ENCODE measurements at places on chromosomes 2 and 18.

DNA sequence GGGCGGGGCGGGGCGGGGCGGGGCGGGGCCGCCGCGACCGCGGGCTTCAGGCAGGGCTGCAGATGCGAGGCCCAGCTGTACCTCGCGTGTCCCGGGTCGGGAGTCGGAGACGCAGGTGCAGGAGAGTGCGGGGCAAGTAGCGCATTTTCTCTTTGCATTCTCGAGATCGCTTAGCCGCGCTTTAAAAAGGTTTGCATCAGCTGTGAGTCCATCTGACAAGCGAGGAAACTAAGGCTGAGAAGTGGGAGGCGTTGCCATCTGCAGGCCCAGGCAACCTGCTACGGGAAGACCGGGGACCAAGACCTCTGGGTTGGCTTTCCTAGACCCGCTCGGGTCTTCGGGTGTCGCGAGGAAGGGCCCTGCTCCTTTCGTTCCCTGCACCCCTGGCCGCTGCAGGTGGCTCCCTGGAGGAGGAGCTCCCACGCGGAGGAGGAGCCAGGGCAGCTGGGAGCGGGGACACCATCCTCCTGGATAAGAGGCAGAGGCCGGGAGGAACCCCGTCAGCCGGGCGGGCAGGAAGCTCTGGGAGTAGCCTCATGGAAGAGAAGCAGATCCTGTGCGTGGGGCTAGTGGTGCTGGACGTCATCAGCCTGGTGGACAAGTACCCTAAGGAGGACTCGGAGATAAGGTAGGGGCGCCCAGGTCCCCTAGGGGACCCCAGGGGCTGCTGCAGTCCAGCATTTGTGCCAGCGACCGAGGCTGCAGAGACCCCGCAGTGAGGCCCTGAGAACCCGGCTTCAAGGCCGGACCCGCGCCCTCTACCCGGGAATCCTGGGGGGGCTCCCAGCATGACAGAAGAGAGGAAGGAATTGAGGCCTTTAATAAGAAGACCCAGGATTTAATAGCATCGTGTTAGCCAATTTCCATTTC lies at the start of gene KHK:
Gene KHK (plus strand): TSS at position 49 of the 870 bp plus-strand sequence. CDS start 488 bp downstream, at position 537.
- peak; percentile 72 for DNase-seq

DNA sequence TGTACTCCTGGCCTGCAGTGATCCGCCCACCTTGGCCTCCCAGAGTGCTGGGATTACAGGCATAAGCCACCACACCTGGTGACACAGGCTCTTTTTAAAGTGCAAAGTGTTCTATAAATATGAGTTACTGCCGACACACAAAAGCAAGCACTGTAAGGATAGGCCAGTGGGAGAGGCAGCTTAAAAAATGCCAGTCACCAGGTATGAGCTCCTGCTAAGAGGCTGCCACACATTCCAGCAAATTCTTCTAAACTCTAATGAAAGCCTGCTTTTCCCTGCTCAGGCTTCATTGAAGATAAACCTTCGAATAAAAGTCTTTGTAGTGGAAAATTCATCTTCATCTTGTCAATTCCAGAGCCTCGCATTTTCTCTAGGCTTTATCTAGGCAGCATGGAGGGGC lies 203.0 kb upstream of the PID1 start:
- no peak for DNase-seq

- no peak for DNase-seq
These were observed 1453.1 kb upstream of the SLC39A10 start for GRCh38 chr2:194203898-194204297.

- DNase-seq = no peak
These were observed 341.6 kb upstream of the MEIS1 start for GRCh38 chr2:66093371-66093770.

DNA sequence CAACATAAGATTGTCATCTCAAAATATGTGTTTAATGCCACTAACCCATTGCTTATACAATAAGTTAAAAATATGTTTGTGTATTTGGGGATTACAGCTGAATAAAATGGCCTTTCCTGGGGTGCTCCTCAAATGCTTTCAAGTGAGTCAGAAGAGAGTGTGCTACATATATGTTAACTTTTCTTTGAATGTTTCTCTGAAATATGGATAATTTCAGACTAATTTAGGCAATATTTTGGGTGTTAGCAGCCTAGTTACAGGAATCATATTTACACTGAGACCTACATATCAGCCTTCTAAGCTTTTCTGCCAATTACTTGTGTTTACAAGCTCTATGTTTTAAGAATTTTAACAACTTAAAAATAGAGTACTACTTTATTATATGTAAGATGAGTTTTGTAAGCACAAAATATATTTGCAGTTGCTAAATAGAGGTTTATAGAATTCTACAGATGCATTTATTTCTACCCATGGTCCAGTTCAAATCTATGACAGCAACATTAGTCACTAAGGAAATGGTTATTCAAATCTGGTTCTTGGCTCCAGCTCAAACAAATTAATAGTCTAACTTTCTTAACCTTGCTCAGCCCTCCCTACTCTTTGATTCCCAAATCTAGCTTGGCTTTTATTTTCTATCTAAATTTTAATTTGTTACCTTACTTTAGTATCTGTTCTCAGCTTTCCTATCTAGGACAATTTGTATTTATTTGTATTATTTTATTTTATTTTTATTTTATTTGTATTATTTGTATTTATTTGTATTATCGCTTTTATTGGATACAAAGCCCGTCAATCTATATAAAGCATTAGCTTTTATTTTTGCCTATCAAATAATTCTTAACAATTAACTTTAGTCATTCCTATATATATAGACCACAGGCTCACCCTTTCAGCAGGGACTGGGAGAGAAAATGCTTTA lies 48.9 kb downstream of the FSIP2 start:
- no peak for DNase-seq

DNA sequence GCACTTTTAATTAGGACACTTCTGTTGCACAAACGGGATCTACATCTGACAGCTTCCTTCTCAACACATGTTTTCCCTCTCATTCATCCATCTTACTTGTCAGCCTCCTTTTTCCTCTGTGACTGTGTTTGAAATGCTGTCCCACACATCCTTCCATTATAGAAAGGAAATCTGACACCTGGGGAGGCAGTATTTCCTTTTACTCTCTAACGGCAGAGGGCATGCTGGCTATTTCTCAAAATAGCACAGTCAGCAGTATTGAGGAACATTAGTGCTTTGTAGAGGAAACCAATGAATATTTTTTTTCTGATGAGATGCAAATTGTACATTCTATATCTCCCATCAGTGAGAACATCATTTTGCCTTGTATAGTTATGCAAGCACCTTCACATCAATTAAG lies 668.7 kb downstream of the SLC4A3 start:
- no peak for DNase-seq

GRCh38 chr2:28166956-28167355 lies 225.7 kb upstream of the FOSL2 start:
- DNase-seq = no peak

GRCh38 chr18:961644-962355 lies 57.1 kb downstream of the ADCYAP1 start:
- no peak for DNase-seq

DNA sequence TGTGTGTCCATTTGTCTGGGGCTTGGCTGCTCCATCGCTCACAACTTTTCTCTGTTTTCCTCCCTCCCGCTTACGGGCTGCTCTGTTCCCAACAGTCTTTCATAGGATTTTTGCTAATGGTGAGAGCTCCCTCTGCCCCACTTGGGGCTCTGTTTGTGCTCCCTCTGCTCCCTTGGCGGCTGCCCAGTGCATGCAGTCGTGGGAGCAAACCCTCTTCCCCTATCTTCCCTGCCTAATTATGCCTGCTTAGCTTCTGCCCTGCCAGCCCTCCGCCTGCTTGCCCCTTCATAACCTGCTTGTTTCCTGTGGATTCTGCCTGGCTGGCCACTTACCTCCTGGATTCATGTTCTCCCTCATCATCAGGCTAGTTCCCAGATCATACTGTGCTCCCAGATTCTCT lies 6.6 kb upstream of the KRTCAP3 start:
- no peak for DNase-seq

- no peak for DNase-seq
These were observed 162.2 kb downstream of the ALPK2 start for GRCh38 chr18:58466636-58467205.

DNA sequence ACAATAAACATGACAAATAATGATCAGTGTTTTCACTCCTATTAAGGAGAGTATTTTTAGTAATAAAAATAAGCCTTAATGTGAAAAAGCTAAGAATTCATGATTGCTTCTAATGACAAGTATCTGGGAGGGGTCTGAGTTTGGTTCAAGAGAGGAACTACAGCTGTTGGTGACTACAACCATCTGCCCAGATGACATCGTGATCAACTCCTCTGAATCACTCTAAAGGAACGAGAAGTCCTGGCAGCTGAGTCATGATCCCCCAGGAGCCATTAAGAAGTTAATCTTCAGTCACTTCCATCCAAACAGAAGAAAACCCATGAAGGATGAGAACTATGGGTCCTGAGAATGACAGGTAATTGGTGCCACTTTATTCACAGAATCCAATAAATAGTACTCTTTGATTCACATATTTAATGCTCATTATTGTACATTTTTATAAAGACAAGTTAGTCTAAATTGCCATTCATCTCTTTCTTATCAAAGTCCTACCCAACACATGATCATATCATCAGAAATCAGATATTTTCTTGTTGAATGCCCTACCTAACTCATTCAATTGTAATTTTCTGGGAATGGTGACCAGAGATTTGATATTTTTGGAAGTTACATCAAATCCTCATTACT lies 6.8 kb downstream of the TFPI start:
- no peak for DNase-seq

DNA sequence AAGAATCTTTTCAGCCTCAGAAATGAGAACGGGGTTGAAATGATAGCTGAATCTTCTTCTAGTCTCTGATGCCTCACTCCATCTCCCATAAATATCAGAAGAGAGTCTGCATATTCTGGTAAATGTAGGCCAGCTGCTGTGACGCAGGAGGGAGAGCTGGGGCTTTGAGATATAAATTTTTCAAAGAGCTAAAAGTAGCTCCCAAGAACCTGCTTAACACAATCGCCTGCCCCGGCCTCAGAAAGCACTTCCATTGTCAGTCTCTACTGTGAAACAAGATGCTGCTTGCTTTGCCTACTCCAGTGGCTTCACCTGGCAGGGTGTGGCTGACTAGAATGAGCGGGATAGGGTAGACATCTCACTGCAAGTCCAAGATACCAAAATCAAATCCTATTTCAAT lies 105.0 kb upstream of the CCDC150 start:
- no peak for DNase-seq

DNA sequence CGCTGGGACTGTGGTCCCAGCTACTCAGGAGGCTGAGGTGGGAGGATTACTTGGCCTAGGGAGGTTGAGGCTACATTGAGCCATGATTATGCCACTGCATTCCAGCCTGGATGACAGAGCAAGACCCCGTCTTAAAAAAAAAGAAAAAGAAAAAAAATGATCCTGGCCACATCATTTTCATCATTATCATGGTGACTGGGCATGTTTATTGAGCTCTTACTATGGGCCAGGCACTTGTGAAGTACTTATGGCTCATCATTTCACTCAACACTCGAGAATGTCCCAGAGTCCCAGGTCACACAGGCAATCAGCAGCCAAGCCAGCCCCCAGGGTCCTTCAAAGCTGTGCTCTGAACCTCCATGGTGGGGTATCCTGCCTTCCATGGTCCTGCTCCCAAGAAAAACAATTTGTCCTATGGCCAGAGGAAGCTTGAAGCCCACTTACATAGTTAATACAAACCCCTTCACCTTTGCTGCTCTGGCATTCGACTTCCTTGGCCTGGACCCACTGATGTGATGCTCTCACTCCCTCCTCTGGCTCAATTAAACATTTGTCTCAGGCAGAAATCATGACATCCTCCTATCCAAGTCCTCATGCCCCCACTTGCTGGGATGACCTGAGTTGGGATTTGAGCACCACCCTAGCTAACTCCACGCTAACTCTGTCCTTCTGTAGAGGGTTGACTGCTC lies 3.8 kb upstream of the CNNM4 start:
- no peak for DNase-seq

DNA sequence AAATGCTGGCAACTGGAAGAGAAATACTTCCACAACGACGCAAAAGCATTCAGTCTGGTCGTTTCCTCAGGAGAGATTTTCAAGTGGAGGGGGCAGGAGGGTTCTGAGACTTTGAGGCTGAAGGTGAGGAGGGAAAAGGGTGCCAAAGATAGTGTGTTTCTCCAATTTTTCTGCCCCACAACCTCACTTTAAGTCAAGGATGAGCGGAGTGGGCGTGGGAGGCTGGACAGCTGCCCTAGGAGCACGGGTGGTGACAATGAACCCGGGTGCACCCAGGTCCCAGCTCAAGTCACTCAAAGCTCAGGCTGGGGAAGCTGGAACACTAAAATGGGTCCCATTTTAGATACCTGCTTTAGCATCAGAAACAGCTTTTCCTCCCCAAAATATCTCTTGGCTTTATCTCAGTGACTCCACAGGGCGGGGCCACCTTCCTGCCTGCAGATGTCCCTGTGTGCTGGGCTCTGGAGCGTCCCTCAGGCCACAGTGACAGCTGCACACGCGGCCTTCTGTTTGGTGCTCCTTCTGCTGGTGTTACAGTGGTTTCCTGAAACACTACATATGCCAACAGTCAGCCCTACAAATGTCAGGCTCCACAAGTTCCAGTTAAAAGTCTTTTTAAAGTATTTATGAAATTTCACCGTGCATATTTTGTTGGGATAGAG lies 1.4 kb upstream of the MBP start:
- no peak for DNase-seq

- no peak for DNase-seq
These were observed 35.7 kb downstream of the MYO3B start for GRCh38 chr2:170213651-170214050.

GRCh38 chr2:214310319-214310718 lies 100.5 kb upstream of the VWC2L start:
- DNase-seq = no peak

DNA sequence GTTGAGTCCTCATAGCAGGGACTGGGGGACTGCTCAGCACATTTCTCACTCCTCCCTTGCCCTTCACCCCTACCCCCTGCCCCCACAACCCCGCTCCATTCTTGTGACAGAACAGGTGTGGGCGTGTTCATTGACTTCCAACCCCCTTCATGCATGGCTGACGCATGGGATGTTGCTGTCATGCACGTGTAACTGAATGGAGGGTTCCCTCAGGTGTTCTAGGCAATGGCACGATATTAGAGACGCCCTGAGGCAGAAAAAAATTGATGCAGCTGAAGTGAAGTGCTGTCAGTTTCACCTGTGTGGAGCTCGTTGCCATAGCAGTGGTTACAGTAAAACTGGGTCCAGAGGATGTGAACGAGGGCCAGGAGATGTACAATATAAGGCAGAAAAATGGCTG lies 6.5 kb upstream of the THOC1 start:
- no peak for DNase-seq

DNA sequence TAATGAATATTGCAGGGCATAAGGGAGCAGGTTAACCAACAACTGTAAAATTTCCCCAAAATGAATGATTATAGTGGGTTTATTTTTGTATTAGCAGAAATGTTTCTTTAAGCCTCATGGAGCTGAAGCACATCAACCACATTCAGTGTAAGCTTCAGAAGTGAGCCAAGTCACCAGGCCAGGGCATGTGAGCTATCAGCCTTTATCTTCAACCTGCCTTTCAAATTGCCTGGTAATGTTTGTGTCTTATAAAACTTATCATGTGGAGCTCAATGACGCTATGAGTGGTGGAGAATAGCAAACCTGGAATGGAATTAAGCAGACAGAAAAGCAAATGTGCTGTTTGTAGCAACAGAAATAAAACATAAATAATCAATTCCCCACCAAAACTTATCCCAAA lies 1068.4 kb downstream of the LRP1B start:
- DNase-seq = no peak

Measured in amygdala (tissue), 56 donors.